ENCODE measurements at places on chromosomes 3 and 15. TPM values are rescaled to one million over a fixed set of nuclear protein-coding genes. Genes with fewer than 3 reads are reported as not detected.

DNA sequence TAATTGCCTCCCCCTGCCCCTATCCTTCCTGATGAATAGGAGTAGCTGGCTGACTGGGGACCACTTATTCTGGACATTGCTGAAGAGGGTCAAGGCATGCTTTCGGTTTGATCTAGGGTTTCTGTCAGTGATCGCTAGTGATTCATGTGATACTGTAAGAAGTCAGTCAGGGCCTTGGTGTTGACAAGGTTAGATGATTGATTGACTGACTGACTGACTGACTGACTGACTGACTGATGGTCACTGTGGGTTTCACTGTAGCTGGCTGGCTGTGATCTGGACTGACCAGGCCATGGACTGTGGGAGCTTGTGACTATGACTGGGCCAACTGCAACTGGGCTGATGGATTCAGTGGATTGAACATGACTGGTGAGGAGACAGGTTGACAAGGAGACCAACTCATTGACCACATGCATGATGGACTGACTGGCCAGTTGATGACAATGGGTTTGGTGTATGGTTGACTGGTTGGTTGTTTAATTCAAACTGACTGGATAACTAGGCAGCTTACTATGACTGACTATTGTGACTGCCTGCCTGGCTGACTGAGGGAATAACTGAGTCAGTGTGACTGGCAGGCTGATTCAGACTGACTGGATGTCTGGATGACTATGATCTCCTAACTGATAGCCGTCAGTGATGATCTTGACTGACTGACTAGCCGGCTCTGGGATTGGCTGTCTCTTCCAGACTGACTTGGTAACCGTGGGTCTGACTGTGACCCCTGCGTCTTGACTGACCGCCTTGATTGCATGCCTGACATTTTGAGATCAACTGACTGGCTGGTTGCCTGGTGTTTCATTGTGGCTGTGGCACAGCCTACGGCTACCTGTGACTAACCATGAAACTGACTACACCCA lies 509.9 kb downstream of the SHQ1 start:
- peak; percentile 20 for DNase-seq

DNA sequence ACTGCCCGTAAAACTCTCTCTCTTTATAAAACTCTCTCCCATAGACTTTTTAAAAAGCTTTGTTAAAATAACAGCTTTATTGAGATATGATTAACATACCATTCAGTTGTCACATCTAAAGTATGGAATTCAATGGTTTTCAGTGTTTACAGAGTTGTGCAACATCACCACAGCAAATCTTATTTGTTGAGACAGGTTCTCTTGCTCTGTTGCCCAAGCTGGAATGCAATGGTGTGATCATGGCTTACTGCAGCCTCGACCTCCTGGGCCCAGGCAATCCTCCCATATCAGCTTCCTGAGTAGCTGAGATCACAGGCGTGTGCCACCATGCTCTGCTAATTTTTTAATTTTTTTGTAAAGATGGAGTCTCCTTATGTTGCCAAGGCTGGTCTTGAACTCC lies 35.9 kb upstream of the TRAK1 start:
- DNase-seq, result no peak

The DLL4 gene
- total RNA-seq, result not detected

DNA sequence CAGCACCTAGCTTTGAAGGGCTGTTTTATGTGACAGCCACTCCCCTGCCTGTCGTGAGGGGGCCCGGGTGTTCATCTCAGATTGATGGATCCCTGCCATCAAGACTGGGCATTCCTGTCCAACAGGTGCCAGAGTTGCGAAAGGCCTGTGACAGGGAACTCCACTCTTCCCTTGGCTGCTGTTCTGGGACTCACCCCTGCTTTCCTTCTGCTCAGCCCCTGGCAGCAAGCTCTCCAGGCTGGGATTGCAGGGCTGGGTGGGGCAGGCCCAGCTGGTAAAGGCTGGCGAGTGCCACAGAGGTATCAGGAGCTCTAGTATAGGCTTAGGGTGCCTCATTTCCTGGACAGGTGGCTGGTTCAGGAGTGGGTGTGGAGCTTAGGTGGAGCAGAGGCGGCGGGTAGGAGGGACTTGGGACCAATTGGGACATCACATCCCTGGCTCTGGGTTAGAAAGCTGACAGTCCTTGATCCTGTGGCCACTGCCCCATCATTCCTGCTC lies at the start of gene PLA2G4B:
PLA2G4B (plus strand) TSS at position 448 of the 498 bp plus-strand sequence. CDS start 67 bp downstream, outside the sequence.
- no peak for DNase-seq

DNA sequence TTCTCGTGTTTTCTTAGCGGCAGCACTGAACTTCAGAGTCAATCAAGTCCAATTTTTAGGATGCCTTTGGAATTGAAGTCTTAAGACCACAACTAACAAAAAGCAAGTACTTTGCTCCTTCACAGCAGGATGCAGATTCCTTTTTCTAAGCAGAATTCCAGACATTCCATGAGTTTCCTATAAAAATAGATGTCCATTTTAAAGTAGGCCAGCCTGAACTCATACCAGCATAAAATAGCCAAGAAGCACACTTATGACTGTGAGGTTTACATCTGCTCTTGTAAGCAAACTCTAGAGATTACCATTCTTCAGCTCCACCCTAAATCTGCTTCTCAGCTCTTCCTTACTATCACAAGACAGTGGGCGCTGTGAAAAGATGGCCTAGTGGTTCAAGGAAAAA lies 85.8 kb downstream of the THBS1 start:
- no peak for DNase-seq

The LMAN1L gene
- not detected for total RNA-seq

The CADM2 gene
- total RNA-seq, result not detected

The SELENOT gene
- total RNA-seq, result 204 TPM

DNA sequence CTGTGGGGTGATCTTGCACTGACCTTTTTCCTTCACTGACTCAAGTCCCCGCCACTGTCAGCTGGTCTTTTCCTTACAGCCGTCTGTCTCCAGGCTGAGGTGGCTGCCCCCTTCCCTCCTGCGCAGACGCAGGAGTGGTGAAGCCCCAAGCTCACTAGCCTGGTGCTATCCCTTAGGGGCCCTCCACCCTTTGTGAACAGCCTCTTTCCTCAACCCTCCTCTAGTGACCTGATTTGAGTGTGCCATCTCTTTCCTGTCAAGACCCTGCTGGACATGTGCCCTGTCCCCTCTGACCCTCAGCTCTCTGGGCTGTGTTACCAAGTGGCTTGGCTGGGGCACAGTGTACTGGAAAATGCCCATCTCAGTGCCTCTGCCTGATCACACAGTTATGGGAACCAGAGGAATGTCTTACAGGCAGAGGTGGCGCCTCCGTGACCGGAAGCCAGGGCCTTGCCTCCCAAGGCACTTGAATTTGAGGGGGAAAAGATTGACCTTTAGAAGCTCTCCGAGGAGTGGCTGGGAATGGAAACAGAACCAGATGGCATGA lies 8.7 kb downstream of the KBTBD13 start:
- no peak for DNase-seq

DNA sequence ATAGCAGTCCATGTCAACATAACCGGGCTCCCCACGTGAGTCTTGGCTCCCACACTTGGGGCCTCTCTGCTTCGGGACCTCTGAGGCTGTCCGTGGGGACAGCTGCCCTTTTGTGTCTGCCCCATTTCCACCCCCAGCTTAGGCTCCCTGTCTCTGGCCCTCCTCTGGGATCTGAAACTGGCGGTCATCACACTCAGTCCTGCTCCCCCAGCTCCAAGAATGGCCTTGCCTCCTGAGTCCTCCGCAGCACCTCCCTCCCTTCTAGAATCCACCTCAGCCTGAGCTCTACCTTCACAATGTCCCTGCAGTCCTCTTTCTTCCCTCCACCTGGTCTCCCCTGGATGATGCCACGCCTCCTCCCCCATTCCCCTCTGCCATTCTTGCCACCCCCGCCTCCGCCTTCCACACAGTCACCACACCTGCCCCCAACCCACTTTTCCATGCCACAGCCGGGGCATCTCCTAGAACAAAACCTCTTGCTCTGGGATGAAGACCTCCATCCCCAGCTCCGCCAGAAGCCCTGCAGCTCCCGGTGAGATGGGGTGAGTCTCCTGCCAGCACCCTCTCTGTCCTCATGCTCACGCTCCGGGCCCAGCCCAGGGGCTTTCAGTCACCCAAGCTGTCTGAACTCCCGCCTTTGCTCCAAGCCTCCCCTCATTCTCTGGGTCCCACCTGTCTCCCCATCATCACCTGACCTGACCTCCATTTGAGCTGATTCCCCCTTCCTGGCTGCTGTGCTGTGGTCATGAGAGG lies 7.0 kb upstream of the ZXDC start:
- DNase-seq, result no peak

GRCh38 chr3:30319713-30320112 lies 286.7 kb upstream of the TGFBR2 start:
- peak; percentile 36 for DNase-seq

The SLC38A3 gene
- total RNA-seq, result not detected

- no peak for DNase-seq
Observed at GRCh38 chr15:75989045-75989444, 23.2 kb downstream of the NRG4 start.

- DNase-seq, result no peak
Observed at GRCh38 chr3:103127737-103128136, 692.9 kb downstream of the ZPLD1 start.

DNA sequence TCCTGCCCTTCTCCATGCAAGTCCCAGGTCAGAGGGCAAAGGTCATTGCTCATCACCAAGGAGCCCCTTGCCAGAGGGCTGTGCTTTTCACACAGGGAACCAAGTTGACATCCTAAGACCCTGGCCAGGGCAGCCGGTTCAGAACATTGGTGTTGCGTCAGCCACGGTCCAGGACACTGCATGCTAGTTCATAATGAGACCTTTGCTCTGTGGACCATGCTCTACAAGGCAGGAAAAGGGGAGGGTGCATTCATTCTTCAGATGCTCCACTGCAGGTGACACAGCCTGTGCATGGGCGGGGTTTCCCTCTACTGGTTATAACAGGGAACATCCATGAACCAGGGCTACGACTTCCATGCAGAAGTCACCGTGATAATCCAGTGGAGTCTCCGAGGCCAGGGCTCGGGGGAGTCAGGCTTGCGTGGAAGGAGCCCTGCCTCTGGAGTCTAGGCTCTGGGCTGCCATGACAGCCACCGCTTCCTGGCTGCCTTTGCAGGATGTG lies 81.6 kb downstream of the OCA2 start:
- no peak for DNase-seq

- peak; percentile 79 for DNase-seq
Observed at GRCh38 chr15:99409097-99409473, 156.7 kb upstream of the MEF2A start.

The C3orf85 gene
- total RNA-seq, result not detected

DNA sequence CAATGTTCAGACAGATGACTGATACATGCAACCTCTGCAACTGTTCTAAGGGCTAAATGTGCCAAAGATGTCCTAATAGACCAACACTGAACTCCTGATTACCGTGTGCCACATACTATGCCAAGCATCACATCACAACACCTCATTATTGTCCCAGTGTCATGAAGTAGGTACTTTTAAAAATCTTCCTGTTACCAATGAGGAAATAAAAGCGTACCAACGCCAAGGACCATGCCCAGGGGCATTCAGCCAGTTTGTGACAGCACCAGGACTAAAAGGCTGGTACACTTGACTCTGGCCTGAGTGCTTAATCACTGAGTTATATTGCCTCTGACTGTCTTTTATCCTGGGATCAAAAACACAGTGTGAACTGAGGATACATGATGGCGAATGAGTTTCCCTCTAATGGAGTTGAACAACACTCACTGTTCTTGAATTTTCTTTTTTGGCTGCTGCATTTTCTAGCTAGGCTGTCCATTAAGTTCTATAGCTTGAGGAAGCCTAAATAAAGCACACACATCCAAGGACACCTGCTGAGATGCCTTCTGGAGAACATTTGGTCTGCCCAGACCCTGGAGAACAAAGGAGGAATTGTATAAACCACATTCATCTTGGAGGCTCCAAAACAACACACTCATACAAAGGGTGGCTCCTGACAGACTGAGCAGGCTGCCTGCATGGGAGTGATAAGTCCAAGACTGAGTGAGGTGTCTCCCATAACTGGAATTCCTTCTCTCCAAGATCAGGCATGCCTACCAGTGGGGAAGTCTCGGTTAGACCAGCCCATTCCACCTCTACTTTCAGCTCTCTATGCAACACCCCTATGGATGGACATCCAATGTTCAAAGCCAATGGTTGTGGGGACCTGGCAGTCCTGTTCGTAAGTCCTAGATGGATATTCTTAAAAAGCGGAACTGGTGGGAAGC lies 126.7 kb upstream of the PRICKLE2 start:
- peak; percentile 64 for DNase-seq

GRCh38 chr3:168036619-168037018 lies 59.1 kb downstream of the GOLIM4 start:
- no peak for DNase-seq

DNA sequence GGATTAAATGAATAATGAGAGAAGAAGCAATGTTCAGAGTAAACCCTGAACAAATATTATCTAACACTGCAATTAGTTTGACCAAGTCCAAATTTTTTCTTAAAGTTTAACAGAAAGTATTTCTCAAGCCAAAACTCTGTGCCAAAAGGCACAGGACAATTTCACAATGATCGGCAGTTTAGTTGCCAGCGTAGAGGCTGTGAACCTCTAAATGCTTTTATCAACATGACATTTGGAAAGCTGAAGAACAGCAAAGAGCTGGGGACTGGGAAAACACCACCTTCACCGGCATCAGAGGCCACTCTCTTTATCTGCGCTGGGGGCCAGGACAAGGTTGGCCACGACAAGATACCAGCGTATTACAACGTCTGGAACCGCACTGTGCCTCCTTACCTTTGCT lies 125.6 kb downstream of the ADAMTS17 start:
- no peak for DNase-seq
